M059J (cell line): ENCODE measurements at places on chromosomes 1 and 21. TPM values are rescaled to one million over a fixed set of nuclear protein-coding genes. Genes with fewer than 3 reads are reported as not detected.

DNA sequence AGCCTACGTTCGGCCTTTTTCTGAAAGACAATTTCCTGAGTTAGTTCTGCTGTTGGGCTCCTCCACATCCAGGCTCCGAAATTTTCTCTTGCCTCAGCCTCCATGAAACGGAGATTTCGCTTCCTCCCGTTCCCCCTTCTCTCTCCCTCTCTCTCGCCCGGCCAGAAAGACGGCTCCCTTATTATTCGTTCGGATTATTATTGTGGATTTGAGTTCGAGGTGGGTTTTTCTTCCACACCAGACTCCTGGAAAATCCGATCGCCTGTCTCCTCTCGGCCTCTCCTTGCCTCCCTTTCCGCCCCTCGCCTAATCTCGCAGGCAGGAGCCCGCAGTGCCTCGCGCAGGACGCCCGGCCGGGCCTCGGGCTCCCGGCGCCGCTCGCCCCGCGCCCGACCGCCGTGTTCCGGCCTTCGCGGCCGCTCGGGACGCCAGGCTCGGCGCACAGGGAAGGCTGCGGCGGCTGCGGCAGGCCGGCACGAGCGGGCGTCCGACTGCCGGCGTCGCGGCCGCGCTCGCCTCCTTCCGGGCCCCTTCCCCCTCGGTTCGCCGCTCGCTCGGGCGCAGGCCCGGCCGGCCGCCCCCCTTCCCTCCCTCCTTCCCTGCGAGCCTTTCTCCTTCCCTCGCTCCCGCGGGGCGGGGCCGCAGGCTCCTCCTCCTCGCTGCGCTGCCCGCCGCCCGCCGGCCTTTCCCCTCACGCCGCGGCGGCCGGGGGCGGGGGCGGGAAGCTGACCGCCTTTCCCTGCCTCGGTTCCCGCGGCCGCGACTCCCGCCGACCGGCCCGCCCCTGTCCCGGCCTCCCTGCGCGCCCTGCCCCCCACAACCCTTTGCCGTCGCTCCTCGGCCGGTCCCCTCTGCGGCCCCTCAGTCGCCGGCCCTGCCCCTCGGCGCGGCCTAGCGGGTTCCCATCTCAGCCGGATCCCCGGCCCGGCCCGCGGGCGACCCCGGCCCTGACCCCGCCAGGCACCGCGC lies at the start of gene ARHGEF11:
Gene ARHGEF11, minus strand, starts transcription at position 493 of the 969 bp plus-strand sequence. CDS start 1,412 bp downstream, outside the sequence.
- peak; percentile 88 for DNase-seq

DNA sequence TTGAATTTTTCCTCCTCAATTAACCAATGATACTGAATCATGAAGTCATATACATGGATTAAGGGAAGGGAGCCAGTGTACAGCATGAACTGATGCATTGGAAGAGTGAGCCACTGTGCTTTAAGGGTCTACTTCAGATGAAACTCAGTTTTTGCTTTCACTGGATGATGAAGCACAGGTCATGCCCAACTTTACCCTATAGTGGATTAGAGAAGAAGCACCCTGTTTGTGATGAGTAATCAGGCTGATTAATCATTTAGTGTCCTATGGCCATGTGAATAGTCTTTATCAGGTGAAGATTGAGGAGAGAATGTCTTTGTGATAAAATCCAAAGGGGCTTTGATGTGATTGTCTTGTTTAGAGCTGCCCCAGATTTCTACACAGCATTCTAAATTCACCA lies 24.7 kb upstream of the LAMC1 start:
- DNase-seq: no peak

- DNase-seq: no peak
These were observed 104.8 kb downstream of the RGL1 start for GRCh38 chr1:183909672-183910071.

DNA sequence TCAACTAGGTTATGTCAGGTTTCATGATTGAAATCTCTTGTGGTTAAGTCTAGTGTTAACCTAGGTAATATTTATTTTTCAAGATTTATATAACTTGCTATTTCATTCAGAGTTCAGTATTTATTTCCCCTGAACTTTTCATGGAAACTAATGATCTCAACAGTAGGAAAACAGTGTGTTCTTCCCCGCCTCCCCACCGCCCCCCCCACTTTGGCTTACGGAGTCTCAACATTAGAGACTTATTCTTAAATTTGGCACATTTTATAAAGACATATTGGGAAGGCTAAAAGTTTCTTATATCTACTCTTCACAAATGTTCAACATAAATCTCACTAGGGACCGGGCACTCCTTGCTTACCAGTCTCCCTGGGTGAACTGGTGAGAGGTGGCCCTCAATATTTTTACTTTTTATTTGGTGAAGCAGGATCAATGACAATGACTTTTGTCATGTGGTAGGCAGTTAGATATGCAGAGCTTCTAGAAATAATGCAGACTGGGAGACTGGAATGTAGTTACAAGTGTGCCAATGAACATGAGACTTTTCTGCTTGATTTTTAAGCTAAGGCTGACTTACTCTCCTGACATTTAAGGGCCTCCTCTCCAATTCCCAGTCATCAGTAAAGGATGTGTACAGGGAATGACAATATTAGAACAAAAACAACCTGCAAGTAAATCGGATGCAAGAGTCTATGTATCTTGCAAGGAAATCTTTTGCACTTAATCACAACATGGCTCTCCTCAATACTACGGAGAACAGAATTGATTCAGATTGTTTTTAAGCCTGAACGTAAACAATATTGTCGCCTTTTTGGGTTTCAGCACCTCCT lies 1.7 kb upstream of the MAN1A2 start:
- DNase-seq: no peak

- DNase-seq: no peak
These were observed 8.2 kb downstream of the BMP8A start for GRCh38 chr1:39499668-39500067.

DNA sequence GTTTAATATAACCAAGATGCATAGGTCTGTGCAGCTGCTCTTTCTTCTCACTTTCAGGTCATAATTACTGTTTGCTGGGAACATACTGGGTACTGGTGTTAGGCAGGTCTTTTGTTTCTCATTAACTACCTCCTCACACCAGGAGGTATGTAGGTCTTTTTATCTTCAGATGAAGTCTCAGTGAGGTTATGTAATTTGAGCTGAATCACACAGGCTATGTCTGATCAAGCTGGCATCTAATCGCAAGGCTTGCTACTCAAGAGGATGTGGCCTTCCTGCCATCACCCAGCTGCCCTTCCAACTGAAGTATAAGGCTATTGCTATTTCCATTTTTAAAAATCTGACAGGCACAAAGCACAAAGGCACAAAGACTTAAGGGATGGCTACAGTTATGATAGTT lies 96.4 kb downstream of the RUNX1 start:
- peak; percentile 45 for DNase-seq

GRCh38 chr21:40507978-40508377 lies 339.0 kb downstream of the DSCAM start:
- peak; percentile 5 for DNase-seq

GPR3 gene
- total RNA-seq: 2.0 and 2.6 TPM in 2 replicates

MX2 gene
- total RNA-seq: 346 and 370 TPM in 2 replicates
